ENCODE measurements at places on chromosomes 2 and 18. TPM values are rescaled to one million over a fixed set of nuclear protein-coding genes. Genes with fewer than 3 reads are reported as not detected.

DNA sequence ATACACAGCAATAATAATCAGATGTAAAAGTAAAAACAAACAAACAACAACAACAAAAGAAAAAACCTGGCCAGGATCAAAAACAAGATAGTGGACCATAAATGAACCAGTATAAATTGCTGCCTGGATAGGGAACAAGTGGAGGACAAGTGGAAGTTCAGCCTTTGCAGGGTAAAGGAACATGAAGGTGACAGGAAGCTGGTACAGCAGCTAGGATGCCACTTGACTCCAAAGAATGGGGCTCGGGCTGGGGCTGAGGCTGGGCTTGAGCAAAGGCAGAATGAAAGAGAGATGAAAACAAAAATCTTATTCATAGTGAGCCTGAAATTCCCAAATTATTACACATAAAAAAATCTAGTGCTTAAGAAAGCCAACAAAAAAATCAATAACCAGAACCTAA, 146.5 kb downstream of the CDH2 start:
- DNase-seq: no peak

GRCh38 chr2:240357641-240358012, 77.8 kb upstream of the GPC1 start:
- DNase-seq: no peak

The AFF3 gene
- total RNA-seq: under 0.01 TPM

The BMP10 gene
- total RNA-seq: not detected

DNA sequence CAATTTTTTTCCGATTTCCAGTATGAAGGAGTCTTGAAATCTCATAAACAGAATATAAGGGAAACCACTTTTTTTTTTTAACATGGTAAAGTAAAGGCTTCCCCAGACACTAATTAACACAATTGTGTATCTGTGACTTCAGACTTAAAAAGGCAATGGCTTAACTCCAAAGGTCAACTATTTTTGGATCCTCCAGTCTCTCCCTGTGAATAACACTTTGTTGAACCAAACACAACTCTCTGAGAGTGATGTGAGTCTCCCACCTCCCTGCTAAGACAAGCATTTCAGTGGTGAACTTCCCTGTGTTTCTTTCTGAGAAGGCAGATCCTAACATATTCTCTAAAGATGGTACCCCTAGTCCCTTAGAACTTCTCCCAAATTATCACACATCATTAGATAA, 219.6 kb upstream of the RBBP8 start:
- no peak for DNase-seq
